ENCODE measurements at places on chromosomes 3 and 15. TPM values are rescaled to one million over a fixed set of nuclear protein-coding genes. Genes with fewer than 3 reads are reported as not detected.

The HSPBAP1 gene
- 8.1 TPM for total RNA-seq

DNA sequence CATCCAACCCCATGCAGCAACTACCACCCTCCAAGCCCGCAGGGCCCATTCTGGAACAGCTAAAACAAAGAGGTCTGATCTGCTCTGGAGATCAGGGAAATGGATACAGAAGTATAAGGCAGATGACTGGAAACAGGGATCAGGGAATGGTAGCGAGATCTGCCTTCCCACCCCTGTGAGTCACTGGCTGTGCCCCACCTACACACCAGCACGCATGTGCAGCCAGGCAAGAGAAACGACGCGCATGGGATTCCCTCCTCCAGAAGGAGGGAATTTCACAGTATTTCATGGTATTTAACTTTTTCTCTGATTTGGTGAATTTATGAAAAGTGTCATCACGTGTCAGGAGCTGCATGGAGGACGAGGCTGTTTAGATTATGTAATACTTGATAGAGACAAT, 116.7 kb downstream of the ARRDC4 start:
- DNase-seq = no peak

DNA sequence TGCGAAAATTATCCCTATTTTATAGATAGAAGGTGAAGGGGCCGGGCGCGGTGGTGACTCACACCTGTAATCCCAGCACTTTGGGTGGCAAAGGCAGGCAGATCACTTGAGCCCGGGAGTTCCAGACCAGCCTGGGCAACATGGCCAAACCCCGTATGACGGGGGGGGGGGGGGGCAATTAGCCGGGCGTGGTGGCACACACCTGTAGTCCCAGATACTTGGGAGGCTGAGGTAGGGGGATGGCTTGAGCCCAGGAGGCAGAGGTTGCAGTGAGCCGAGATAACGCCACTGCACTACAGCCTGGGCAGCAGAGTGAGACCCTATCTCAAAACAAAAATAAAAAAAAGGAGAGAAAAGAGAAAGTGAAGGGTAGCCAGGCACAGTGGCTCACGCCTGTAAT, 1.4 kb downstream of the AAGAB start:
- DNase-seq = no peak

- no peak for DNase-seq
Observed at GRCh38 chr15:57061281-57061680, 142.8 kb downstream of the TCF12 start.

The HRH1 gene
- 3.2 TPM for total RNA-seq

GRCh38 chr15:91099995-91100813, at the start of gene SV2B:
SV2B (plus strand) TSS chr15:91100257; CDS start chr15:91226264, 126,007 bp downstream.
- DNase-seq = no peak

- DNase-seq = no peak
Observed at GRCh38 chr15:32747921-32748342, 30.1 kb downstream of the GREM1 start.

DNA sequence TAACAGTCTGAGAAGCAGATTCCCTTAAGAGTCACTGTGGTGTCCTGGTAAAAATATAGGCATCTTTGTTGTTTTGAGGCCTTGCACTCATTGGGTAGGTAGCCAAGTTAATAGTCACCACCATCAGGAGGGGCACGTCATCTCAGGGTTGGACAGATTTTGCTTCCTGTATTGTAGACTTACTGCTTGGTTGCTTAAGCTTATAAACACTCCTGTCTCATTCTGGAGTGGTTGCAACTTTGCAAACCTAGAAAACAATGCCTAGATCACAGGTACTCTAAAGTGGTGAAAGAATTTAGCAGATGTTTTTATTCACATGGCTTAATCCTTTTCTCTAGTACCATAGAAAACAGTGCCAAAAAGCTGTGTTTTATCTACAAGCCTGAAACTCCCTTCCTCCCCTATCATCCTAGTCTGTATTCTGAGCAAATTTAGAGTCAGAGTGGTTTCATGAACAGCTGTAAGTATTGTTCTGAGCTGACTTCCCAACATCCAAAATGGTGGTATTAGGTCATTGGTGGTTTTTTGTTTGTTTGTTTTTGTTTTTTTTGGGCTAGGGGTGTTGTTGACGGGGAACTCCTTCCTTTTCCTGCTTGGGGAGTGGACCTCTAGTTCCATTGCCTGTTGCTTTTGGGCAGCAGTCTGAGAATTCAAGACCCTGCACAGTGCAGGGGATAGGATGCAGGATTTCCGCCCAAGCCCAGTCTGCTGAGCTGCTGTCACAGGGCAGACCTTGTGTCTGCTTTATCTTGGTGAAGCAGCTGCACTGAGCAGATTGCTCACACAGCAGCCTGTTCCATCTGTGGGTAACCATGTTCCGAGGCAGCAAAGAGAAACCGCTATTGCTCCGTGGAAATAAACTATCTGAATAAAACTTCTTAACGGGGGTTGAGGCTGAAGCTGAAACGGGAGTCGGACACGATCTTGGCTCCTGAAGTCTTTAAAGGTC, 202.0 kb downstream of the AKAP13 start:
- no peak for DNase-seq
